ENCODE measurements at places on chromosomes 12 and 14.
A peak's percentile ranks its signal among the peaks of the same experiment; 100 is the strongest.

GRCh38 chr12:52137746-52138145, 54.1 kb downstream of the KRT80 start:
- DNase-seq: no peak

DNA sequence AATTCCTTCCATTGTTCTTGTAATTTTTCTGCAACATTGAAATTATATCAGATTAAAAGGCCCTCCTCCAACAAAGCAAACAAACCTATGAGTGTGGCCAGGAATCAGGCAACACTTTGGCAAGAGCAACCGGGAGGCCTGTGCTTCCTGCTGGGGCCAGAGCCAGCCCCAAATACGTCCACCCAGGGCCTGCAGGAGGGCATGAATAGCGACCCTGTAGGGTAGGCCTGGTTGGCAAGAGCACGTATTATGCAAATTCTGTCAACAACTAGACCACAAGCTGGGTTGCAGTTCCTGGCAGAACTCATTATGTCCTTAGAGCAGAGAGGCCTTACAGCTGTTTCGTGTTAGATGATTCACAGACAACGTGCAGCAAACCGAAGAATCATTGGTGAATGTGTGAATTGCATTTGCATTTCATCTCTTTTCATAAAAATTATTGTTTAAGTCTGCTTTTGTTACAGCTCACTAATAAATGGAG, 26.9 kb upstream of the LGALS3 start:
- peak; percentile 11 for DNase-seq

DNA sequence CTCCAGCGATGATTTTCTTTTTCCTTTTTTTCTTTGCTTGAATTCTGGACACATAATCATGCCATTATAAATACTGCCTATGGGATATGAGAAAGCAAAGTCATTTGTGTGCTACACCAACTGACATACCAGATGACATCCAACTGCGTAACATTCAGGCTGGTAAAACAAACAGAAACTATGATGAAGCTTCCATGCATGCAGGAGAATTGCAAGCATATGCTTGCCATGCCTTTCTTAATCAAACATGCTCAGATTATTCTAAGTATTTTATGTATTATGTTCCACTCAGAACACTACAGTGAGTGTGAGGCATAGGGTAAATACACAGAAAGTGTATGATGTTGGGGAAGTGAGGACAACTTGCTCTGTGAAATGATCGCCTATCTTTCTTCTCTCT, 97.4 kb downstream of the C12orf50 start:
- no peak for DNase-seq

GRCh38 chr14:21822109-21822508, 148.5 kb upstream of the OR4E1 start:
- no peak for DNase-seq

DNA sequence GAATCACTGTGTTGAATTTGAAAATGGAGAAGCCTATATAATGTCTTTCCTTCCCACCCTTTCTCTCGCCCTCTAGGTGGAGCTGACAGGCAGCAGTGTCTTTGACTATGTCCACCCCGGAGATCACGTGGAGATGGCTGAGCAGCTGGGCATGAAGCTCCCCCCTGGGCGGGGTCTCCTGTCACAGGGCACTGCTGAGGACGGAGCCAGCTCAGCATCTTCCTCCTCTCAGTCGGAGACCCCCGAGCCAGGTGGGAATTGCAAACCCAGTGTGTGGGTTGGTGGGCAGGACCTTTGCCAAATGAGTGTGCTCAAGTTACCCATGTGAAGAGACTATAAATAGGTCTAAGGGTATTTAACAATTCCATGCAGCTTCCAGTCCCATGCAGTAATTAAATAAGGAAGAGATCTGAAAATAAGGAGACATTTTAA, 274.7 kb downstream of the EGLN3 start:
- no peak for DNase-seq

DNA sequence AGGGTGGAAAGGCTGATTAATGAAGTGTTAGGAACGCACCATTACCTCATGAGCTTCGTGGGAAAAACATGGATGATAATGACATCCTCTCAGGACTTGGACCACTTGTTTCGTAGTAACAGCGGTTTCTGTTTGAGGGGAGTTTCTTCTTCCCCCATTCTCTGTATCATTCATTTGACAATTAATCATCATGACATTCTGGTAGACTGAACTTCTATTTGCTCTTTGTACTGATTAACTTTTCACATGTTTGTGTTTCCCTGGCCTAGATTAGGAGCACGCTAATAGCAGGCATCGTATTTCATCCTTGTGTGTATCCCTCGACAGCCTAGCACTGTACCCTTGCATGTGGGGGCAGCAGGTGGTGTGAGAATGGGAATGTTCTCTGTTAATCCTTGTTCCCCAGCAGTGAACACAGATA, 8.0 kb downstream of the LRRC74A start:
- DNase-seq: no peak

DNA sequence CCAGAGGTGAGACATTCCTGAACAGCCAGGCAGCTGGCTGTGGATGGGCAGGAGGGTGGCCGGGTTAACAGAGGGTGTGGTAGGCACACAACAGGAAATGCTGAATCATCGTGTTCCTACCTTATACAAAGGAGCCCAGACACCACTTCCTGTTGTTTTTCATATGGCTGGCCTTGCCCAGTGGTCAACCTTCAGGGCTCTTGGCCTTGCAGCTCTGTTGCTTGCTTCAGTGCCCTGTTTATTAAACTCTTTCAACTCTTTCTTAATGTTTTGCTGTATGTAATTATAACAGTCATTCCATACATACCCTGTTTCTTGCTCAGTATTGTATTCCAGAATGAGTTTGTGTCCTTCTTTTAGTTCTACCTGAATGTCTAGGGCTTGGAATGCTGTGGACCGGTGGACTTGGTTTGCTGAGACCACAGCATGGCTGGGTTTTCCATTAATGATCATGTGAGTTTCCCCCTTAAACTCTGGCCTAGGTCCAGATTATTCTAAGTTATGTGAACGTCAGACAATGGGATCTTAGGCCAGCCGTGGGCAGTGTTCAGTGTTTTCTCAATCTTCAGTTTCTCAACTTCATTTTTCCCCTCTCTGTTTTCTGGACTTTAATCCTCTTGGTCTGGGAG, 11.9 kb downstream of the CFAP54 start:
- DNase-seq: peak; percentile 11

DNA sequence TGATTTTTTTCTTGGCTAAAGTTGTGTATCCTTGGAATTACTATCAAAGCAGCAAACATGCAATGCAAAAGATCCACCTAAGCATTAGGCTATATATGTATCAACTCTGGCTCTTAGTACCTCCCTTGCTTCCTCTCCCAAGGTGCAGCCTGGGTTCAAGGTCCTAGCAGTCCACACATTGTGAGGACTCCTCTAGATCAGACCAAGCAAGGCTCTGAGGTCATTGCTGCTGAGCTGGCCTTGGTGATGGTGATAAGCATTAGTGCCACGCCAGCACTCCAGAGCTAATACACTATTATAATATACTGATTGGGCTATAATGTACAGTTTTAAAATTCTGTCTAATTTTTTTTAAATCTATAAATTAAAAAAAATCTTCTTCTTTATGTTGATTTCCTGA, 196.9 kb upstream of the BTG1 start:
- DNase-seq: no peak

- no peak for DNase-seq
These were observed 201.5 kb downstream of the DACT1 start for GRCh38 chr14:58839233-58839632.

GRCh38 chr12:85156569-85156968, 120.4 kb downstream of the LRRIQ1 start:
- no peak for DNase-seq

DNA sequence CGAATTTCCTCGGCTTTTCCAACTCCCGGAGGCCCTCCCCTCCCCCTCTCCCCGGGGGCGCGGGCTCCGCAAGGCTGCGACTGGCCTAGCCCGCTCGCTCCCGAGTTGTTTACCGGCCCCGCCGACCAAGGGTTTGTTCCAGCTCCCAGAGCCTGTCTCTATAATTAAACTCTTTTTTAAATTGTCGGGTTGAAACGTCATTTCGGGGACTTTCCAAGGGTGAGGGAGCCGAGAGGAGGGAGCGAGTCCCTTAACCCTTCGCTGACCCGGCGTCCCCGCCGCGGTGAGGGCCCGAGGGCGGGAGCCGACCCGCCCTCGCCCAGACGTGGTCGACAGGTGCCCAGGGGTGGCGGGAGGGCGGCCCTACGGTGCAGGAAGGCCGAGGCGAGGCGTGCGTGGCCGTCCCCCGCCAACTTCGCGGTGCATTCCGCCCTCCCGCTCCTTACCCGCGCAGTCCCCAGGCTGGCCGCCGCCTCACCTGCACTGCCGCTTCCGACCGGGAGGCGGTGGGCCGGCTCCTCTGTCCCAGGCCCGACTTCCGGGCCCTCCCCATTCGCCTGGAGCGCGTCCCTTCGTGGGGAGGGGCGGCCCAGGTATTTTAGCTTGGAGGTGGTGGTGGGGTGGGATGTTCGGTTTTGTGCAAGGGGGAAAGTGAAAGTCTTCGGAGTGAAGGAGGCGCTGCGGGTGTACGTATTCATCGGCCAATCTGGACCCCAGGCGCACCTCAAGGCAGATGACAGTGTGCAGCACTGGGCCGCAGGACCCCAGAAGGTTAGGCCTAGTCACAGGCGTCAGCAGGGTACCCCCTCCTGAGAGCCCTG, 2.9 kb upstream of the ZFP36L1 start:
- DNase-seq: peak; percentile 55

DNA sequence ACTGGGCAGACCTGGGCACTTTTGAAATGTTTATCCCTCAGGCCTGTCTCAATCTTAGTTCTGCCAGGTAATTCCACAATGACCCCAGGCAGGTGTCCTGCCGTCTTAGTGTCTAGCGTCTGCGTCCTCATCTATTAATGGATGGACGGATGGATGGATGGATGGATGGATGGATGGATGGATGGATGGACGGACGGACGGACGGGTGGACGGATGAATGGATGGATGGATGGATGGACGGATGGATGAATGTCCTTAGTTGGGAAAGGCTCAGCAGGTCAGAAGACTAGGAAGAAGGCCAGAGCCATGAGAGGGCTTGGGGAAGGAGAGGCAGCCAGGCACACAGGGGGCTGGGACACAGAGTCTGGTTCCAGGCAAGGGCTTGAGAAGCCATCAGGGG, 141.3 kb downstream of the CALM1 start:
- DNase-seq: no peak

DNA sequence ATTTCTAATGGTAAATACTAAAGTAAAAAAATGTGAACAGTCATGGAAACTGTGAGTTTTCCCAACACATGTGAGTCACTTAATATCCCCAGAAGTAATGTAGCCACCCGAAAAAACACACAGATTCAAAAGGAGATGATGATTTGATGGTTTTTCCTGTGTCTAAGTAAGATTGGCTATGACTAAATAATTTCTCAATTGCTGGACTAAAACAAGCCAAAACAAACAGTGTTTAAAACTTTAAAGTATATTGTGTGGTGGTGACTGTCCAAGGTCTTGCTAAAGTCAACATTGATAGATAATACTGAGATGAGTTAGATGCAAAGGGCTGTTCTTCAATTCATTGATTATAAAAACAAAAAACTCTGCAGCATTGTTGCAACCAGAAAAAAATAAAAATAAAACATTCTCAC, 89.6 kb upstream of the SOX5 start:
- no peak for DNase-seq

GRCh38 chr12:5335069-5335468, 96.8 kb upstream of the NTF3 start:
- DNase-seq: no peak

GRCh38 chr12:110698171-110698902, 9.4 kb upstream of the HVCN1 start:
- peak; percentile 50 for DNase-seq

- DNase-seq: no peak
These were observed 33.4 kb upstream of the TMTC1 start for GRCh38 chr12:29816874-29817725.

GRCh38 chr12:131608740-131609690, 101.9 kb upstream of the SFSWAP start:
- peak; percentile 38 for DNase-seq

GRCh38 chr14:83520837-83521236, 1987.2 kb upstream of the SEL1L start:
- no peak for DNase-seq

- no peak for DNase-seq
These were observed 826 bp upstream of the CACNA1C start for GRCh38 chr12:2051700-2052621.

DNA sequence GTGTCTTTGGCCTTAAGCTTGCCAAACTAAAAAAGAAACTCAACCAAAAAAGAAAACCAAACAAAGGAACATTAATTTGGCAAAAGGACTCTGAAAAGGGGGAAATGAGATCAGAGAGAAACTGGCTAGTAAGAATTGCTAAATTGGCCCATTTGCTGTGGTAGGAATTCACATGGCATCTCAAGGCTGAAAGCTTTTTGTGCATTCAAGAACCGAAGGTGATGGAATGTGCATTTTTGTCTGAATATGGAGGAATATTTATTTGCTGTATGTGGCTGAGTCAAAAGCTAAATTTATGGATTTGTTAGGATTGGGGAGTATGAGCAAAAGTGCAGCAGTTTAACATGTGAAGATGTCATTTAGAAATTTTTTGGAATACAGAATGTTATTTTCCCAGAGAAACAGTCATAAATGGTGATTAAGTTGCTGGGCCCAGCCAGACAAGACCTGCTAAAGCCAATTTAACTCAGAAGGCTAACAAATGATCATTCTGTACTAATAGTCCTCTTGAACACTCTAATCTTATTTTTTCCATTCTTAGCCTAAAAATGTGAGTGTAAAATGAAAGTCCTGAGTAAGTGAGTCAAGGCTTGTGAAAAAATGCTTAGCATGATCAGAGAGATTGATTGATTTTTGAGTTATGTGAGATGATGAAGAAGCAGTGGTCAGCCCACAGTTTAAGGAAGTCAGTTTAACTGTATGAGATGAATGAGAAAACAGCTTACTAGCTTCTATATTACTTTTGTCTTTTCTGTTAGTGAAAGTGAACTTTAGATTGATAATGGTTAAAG, 94.1 kb downstream of the ANO6 start:
- no peak for DNase-seq

GRCh38 chr12:4899364-4899763, 10.3 kb upstream of the KCNA1 start:
- DNase-seq: no peak

DNA sequence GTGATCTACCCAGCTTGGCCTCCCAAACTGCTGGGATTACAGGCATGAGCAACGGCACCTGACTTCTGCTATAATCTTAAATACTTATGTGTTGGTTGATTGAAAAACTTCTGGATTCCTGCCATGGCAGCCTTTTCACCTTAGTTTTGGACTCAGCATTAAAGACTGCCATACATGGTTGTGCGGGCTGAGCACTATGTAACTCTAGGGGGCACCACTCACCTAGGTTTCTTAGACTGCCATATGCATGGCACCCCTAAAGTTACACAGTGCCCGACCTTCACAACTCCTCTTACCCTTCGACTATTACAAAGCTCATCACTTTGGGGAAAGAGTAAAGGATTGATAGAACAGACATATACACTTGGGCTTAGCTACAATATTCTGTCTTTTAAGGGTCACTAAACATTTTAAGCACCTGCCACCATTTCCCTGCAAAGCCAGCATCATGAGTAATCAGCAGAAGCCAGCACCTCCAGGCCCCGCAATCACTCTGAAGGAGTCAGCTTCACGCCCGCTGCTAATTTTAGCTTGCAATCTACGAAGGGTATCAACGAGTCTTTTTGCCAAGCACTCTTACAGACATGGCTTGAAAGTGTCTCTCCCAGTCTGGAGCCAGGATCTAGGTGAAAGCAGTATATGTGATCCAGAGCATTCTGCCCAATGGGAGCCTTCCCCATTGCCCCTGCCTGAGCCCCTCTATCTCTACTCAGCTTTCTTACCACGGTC, 59.8 kb downstream of the SUDS3 start:
- no peak for DNase-seq

Measured in activated T-helper 1 cell treated with anti-CD3 and anti-CD28 coated beads, Interleukin-2, amount 50 U/mL, for 16 hours (primary cell).